Liver (tissue), 10 donors: ENCODE measurements at places on chromosomes 3 and 15.

DNA sequence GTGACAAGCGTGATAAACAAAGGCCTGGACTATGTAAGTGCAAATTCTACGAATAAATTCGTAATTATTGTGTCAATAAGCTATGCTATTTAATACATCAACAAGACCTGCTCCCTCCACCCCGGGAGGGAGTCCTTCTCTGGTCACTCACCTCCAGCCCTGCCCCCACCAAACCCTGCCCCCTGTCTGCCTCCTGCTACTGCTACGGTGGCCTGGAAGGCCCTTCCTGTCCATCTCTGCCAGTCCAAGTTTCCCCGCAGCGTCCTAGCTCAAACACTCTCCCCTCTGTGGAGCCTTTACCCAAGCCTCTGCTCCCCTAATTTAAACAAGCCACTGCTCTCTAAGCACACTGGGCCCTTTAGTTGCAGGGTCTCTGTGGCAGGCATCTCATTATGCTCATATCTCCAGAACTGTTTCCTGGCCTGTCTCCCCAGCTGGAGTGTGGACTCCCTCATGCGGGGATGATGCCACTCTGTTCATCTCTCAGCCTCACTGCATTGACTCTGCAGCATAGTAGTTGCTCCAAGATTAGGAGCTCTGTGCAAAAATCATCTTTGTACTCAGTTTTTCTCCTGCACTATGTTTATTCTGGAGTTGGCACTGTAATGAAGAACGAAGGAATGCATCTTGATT lies 241.2 kb downstream of the NTRK3 start:
- H3K36me3 ChIP-seq = no peaks in the 10 kb centered on the region
- H3K27ac ChIP-seq = no peak overlapping the region
- no peak for DNase-seq
- no peak overlapping the region for H3K4me3 ChIP-seq
- H3K27me3 ChIP-seq = no peaks in the 10 kb centered on the region
- no peaks in the 10 kb centered on the region for H3K4me1 ChIP-seq

DNA sequence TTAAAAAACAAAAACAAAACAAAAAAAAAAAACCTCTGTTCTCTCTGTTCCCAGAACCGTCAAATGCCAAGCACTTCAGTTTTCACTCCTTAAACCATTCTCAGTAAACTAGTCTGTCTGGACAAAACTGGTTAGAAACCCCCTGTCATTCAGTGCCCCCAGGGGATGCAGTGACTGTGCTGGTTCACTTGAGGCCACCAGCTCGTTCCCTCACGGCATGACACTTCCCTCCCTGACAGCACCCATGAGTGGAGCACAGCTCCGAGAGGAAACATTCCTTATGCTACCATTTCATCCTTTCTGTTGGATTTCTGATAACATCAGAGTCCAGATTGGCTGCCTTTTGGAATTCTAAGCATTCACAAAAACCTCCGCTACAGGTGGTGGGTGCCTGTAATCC lies 244.0 kb upstream of the TPM1 start:
- H3K27me3 ChIP-seq = no peaks in the 10 kb centered on the region
- DNase-seq = no peak
- H3K4me1 ChIP-seq = peaks cover 5% of the 10 kb centered on the region
- no peaks in the 10 kb centered on the region for H3K36me3 ChIP-seq
- H3K27ac ChIP-seq = no peak overlapping the region
- no peak overlapping the region for H3K4me3 ChIP-seq

GRCh38 chr3:145383416-145383815 lies 777.6 kb downstream of the PLOD2 start:
- H3K4me1 ChIP-seq = no peaks in the 10 kb centered on the region
- no peaks in the 10 kb centered on the region for H3K36me3 ChIP-seq
- no peak overlapping the region for H3K27ac ChIP-seq
- no peak for DNase-seq
- H3K27me3 ChIP-seq = no peaks in the 10 kb centered on the region
- no peak overlapping the region for H3K4me3 ChIP-seq

DNA sequence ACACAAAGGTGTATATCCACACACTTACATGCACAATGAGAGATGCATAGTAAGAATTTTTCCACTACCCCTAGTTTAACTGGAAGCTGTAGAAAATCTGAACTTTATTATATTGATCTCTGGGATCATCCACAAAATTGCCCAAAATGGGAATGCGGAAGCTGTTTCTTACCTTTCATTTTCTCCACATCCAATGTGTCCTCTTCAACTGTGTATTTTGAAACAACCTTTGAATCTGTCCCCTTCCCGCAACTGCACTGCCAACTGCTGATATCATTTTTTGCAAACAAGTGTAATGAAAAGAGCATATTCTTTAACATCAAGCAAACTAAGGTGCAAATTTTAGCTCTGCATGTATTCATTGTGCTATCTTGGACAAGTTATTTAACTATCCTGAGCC lies 427.6 kb upstream of the TPRG1 start:
- no peak for DNase-seq
- no peak overlapping the region for H3K4me3 ChIP-seq
- peak overlapping the region; percentile 46 for H3K27ac ChIP-seq
- H3K27me3 ChIP-seq = no peaks in the 10 kb centered on the region
- peaks cover 14% of the 10 kb centered on the region for H3K4me1 ChIP-seq

DNA sequence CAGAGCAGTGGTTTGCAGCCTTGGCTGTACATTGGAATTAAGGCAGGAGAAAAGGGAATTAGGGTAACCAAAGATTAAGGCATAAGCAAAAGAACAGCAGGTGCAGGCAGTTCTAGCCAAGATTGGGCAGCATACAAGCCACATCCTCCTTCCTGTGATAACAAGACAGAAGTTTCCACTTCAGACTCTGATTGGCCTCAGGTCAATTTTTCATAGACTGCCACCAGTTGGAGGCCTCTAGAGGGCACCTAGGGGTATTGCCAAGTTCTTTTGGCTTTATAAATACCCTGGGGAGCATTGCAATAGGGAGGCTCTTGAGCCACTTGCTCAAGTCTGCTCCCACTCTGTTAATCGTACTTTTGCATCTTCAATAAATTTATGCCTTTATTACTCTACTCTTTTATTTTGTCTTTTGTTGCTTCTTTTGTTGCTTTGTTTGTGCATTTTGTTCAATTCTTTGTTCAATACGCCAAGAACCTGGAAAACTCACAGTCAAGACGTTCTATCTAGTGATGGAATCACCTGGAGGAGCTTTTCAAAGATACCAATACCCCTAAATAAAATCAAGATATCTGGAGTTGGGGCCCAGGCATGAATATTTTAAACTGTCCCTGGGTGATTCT lies 32.2 kb upstream of the FMN1 start:
- H3K4me1 ChIP-seq = no peaks in the 10 kb centered on the region
- H3K4me3 ChIP-seq = no peak overlapping the region
- H3K27ac ChIP-seq = no peak overlapping the region

DNA sequence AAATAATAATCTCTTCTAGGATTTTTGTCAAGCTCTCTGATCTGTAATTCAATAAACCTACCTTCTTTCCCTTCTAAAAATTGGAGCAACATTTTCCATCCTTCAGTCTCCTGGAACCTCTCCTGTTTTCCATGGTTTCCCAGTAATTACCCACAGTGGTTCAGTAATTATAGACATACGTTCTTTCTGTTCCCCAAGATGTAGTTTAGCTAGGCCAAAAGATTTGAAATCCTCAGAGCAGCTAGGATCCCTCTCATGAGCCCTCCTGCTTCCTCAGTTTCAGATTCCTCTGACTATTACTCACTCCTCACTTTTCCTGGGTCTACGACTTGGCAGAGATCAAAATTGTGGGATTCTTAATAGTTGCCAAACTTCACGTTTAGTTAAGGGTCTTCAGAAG lies 76.9 kb upstream of the IGSF10 start:
- H3K27ac ChIP-seq = no peak overlapping the region
- H3K4me1 ChIP-seq = no peaks in the 10 kb centered on the region
- no peak overlapping the region for H3K4me3 ChIP-seq
- no peak for DNase-seq
- H3K27me3 ChIP-seq = no peaks in the 10 kb centered on the region

- DNase-seq = no peak
- H3K27ac ChIP-seq = peak overlapping the region; percentile 42
- no peak overlapping the region for H3K4me3 ChIP-seq
- no peaks in the 10 kb centered on the region for H3K27me3 ChIP-seq
These were observed 37.2 kb downstream of the IL20RB start for GRCh38 chr3:136994772-136995516.
